ENCODE measurements at places on chromosomes 1 and 21. TPM values are rescaled to one million over a fixed set of nuclear protein-coding genes. Genes with fewer than 3 reads are reported as not detected.

DNA sequence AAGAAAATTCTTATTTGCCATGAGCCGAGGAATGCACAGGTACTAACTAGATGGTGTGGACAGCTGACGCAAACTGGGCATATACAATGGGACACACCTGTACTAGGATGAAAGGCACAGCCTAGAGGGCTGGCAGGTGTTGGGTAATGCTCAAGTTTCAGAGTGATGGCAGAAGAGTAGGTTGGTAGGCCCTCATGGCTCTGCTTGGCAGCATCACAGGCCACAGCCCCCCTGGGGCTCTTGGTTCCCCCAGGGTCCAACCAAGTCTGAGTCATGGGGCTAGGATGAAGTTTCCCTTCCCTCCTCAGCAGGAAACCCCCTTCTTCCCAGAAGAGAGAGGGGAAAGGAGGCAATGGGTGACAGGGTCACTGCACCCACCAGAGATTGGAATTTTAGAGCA is 35.2 kb downstream of the SPEN start:
- no peak overlapping the region for H3K4me3 ChIP-seq
- peaks cover 5% of the 10 kb centered on the region for H3K36me3 ChIP-seq
- no peak overlapping the region for H3K27ac ChIP-seq
- DNase-seq = no peak
- no peaks in the 10 kb centered on the region for H3K27me3 ChIP-seq
- peaks cover 36% of the 10 kb centered on the region for H3K4me1 ChIP-seq

Gene CELSR2
- total RNA-seq = 7.2 TPM

GRCh38 chr1:2802421-2802961 is 998 bp upstream of the TTC34 start:
- no peaks in the 10 kb centered on the region for H3K4me1 ChIP-seq
- peaks cover 92% of the 10 kb centered on the region for H3K27me3 ChIP-seq
- no peak overlapping the region for H3K27ac ChIP-seq
- H3K36me3 ChIP-seq = no peaks in the 10 kb centered on the region
- DNase-seq = no peak

DNA sequence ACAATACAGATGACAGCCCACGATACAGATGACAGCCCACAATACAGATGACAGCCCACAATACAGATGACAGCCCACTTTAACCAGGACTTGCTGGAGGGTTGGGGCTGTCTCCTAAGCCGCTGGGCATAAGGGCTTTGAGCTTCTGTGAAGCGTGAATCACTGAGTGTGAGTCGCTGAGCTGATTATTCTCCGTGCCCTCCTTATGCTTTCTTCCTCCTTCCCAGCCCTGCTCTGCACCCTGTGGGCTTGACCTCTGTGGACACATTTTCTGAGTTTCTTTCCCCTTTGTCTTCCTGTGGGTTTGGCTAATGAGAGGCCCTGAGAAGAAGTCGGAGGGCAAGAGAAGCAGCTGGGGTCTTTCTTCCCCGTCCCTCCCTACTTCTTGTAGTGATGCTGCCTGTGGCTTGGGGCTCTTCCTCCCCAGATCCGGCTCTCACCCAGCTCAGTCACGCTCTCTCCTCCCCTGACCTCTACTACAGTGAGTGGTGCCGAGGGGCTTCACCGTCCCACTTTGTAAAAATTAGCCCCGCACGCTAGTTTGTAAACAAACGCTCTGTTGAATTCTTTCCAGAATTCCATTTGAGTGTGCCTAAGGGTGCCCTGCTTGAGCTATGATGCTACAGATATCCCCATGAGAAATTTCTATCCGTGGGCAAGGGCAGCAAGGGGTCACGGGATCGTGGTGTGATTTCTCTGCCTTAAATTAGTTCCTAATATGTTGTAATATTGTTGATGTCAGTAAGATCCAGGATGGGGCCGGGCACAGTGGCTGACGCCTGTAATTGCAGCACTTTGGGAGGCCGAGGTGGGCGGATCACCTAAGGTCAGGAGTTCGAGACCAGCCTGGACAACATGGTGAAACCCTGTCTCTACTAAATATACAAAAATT is 46.4 kb upstream of the SOD1 start:
- no peaks in the 10 kb centered on the region for H3K36me3 ChIP-seq
- H3K27me3 ChIP-seq = no peaks in the 10 kb centered on the region
- no peaks in the 10 kb centered on the region for H3K4me1 ChIP-seq
- H3K4me3 ChIP-seq = no peak overlapping the region

GRCh38 chr1:180911640-180912191 is 981 bp upstream of the KIAA1614 start:
- H3K4me1 ChIP-seq = peaks cover 21% of the 10 kb centered on the region
- peaks cover 8% of the 10 kb centered on the region for H3K36me3 ChIP-seq
- H3K27me3 ChIP-seq = peaks cover 28% of the 10 kb centered on the region

Gene KCNK2
- total RNA-seq = 4.1 TPM

Data from stomach (tissue), 19 donors.